ENCODE measurements at places on chromosomes 4 and X.

DNA sequence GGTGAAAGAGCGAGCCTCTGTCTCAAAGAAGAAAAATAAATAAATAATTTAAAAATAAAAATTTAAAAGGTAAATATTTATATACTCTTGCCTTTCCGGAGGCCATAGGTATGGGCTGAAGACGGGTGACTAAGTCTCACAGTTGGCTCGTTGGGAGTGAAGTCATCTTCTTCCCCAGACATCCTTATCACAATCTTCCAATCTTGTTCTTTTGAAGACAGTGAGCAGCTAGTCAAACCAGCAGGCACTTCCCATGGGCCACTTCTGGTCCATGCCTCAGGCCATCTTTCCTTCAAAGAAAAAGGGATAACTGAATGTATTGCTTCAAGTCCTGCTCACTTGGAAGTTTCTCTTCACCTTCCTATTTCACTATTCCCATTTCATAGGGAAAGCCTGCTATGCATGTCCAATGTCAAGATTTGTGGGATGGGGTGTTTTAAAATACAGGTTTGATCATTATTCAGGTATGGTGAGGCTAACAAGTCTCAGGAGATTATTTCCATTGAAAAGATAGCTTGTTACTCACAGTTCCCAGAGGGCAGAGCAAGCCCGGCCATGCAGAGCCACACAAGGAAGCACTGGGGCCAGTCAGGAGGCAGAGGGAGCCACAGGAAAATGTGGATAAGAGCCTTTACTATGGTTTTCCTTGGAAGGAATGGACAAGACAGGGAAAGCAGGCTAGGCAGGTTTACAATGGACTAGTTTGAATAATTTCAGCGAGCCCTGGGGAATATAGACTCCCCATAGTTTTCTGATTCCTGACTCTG lies 33.3 kb upstream of the VCX2 start:
- DNase-seq, result no peak

GRCh38 chr4:30867427-30867826 lies 147.3 kb downstream of the PCDH7 start:
- no peak for DNase-seq

DNA sequence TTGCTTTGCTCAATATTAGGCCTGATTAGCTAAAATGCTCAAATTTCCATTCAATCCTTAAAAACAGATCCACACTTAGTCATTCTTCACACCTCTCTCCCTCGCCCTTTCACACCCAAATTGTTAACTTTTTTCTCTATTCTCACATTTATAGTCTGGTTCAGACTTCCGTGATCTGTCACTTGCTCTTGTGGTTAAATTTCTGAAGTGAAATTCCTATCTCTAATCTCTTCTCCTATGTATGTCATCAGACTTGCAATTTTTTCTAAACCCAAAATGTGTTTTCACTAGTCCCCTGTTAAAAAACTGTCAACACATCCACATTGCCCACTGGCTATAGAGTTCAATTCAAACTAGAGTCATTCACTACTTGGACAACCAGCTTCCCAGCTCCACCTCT lies 63.2 kb downstream of the SNCA start:
- DNase-seq, result no peak

DNA sequence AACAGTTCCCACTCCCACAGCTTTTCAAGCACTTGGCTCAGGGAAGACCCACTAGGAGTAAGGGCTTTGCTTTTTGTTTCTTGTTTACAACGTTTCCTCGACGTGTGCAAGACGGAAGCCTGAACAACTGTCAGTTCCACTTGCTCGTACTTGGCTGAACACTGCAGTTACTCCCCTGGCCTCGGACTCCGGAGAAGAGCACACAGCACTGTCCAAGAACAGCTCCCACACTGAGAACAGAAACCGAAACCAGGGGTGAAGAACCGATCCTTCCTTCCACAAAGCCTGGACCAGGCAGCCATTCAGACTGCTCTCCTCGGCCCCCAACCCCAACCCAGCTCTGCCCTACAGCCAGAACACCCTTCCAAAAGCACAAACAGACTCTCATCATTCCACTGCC lies 25.5 kb downstream of the IRF2 start:
- DNase-seq, result peak; percentile 58

DNA sequence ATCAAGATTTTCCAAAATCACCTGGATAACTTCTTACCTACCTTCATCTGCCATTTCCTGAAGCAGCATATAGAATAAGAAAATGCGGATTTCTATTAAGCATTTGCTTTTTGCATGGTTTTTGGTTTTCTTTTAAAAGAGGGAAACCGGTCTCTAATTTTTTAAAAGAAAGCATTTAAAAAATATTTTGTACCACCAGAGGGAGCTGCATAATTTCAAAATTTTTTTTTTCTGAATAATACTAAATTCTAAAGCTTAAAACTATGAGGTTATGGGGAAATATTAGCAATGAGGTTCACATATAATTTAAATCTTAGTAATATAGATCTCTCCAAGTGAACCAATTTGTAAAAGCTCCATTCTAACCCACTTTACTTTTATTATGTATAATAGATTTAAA lies 137.7 kb upstream of the TENT5D start:
- no peak for DNase-seq

DNA sequence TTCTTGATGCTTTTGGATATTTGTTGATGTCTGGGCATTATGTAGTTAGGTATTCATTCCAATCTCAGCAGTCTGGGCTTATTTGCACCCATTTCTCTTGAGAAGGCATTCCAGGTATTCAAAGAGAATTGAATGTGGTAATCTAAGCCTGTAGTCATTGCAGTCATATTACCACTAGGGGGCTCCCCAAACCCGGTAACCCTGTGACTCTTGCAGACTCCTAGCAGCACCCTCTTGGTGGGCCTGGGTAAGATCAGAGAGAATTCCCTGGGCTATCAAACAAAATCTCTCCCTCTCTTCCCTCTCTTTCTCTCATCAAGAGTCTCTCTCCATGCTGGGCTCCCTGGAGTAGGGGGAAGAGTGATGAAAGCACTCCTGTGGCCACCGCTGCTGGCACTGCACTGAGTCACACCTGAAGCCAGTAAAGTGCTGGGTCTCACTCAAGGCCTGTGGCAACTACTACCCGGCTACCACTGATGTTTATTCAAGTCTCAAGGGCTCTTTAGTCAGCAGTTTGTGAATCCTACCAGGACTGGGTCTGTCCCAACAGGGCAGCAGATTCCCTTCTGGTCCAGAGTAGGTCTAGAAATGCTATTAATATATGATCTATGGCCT lies 187.7 kb upstream of the NUDT10 start:
- DNase-seq, result peak; percentile 0

DNA sequence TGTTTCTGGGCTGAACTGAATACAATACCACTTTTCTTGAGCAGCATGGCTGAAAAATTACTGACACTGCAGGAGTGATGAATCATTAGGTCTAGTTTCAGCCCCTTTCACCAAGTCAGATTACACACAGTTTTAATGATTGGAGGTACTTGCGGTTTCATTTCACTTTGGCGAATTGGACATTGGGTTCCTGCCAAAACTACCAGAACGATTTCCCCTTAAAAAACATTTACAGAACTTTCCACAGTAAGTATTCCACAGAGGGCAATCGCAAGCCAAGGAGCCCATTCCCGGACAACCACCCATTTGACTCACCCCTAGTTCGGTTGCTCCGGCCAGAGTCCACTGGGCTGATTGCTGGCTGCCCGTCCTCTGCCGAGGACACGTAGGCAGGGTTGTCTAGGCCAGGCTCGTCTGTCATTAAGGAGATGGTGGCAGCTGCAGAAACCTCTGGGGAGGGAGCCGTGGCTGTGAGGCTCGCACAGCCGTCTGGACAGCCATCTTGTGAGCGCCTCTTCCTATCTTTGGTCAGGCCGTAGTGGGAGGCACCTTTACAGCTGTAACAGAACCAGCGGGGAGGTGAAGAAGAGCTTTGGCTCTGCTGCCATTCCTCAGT lies 83.5 kb downstream of the LNX1 start:
- no peak for DNase-seq

DNA sequence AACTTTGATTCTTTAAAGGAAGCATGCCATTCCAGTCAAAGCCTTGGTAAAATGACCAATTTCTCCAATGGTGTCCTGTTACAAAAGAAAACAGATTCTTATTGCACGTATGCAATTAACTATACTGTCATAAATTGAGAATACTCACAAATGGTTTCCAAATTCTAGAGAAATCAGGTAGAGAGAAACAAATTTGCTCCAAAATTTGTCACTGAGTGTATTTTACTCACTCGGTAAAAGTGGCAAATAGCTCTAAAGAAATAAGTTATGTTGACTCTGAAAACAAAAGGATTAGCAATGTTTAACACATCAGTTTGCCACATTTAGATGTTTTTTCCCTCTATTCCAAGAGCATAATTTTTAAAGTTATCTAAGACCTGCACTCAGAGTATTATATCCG lies 133.1 kb downstream of the DMD start:
- DNase-seq, result no peak

DNA sequence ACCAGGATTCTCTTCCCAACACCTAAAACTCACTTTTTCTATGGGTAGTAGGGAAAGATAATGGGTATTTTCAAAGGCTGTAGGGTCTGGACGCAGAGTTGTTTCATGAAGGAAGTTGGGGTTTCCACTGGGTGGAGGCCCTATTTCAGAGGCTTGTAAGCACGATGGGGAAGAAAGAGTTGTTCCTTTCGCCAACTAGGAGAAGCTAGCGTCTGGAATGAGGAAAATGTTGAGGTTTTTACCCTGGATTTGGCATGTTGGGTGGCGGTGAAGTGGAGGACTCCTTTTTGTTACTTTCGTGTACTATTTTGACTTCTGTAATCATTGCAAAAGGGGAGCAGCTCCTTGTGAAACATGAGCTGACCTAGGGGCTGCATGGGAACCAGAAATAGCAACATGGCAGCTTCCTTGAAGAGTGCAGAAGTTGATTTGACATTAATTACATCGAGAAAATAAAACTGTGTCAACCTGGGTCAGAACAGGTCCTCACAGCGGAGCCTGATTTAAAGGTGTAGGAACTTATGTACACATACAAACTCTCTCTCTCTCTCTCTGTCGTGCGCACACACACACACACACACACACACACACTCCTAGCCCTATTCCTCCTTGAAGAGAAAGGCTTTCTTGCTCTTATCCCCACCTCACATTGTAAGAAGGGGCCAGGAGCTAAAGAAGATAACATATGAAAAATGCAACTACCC lies 19.1 kb downstream of the VSIG4 start:
- no peak for DNase-seq

DNA sequence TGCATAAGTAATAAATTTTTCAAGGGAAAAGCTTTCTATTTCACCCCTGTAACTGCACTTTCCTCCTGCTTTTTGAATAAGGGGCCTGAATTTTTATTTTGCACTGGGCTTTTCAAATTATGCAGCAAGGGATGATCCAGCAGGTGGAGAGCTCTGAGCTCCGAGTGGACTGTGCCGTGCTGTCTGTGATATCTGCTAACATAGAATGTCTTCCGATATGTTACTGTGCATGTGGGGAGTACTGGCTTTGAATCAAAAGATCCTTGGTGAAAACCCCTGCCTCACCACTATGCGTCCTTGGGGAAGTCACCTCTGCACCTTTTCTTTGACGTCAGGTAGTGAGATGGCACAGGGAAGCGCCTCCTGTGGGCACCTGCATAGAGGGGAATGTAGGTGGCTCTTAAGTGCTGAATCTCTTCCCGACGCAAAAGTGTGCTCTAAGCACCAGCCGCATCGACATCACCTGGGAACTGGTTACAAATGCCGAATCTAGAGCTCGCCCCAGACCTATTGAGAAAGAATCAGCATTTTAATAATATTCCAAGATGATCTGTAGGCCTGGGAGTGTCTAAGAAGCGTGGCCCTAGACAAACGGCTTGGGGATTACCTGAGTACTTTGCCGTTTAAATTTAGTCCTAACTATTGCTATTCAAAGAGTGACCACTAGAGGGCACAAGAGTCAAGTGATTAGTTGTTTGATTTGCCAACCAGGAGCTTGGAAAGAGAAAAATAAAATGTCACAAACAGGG lies 19.2 kb upstream of the WFS1 start:
- no peak for DNase-seq
